Right cardiac atrium (tissue), 5 donors: ENCODE measurements at places on chromosomes 16 and 17. TPM values are rescaled to one million over a fixed set of nuclear protein-coding genes. Genes with fewer than 3 reads are reported as not detected.

- no peak for DNase-seq
Measured at GRCh38 chr16:85010446-85010930, 847 bp downstream of the ZDHHC7 start.

DNA sequence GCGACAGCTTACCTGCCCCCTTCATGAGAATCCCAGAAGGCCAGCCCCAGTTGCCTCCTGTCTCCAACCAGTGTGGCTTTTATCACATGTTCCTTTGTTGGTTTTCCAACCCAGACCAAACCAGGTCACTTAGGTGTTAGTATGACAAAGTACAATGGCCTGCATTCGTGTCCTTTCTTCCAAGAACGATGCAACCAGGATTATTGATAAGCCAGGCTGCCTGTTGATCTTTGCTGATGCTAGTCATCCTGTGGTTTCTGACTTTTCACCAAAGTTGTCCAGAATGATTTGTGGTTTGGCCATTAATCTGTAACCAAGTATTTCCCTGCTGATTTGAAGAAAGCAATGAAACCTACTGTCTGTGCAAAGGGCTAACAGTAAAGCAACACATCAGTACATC is 191.4 kb downstream of the CYLD start:
- no peak for DNase-seq

The SSTR5 gene
- total RNA-seq = 35.3 TPM

- no peak for DNase-seq
Measured at GRCh38 chr16:9380221-9380620, 288.8 kb downstream of the HAPSTR1 start.
